ENCODE measurements at places on chromosomes 1 and 21.

GRCh38 chr1:101506541-101507164 lies 269.8 kb downstream of the S1PR1 start:
- DNase-seq: peak; percentile 45

DNA sequence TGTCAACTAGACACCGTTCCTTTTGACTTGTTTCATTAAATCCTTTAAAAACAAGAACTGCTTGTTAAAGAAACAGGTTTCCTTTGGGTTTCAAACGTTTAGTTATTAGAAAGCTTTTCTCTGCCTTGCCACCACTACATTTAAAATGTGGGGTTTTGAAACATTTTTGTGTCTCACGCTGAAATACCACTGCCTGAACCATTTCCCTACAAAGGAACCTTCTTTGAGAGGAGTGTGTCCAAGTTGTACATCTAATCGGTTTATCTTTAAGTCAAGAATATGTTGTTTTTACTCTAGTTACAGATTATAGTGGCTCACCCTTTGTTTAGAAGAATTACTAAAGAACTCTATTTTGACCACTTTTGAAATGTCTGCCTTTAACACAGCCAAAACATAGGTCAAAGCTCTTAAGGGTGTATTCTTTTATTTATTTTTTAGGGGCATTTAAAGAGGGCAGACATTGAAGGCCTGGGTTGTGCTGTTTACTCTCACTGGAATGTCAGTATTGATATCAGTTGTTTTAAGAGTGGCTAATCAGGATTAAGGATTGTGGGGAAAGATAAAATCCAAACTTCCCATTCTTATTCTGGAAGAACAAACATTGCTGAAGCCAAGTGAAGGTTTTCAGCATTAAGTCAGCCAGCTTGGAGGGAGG lies 143.4 kb downstream of the GALNT2 start:
- no peak for DNase-seq

GRCh38 chr1:167532375-167532774 lies 14.0 kb upstream of the CD247 start:
- no peak for DNase-seq

- no peak for DNase-seq
These were observed 94.5 kb downstream of the SYF2 start for GRCh38 chr1:25137521-25138395.

- DNase-seq: no peak
These were observed 208.7 kb downstream of the MRPL39 start for GRCh38 chr21:25398630-25399029.

DNA sequence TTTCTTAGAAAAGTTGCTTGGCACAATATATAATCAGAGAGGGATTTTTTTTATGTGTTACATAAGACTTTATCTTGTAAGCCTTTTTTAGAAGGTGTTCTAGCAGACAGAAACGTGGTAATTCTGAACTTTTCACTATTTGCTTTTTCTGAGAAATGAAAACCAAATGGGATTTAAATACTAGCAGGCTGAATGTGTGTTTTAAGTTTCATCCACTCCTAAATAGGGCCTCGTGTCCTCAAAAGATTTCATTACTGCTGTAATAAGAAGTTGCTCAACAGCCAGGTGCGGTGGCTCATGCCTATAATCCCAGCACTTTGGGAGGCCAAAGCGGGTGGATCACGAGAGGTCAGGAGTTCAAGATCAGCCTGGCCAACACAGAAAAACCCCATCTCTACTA lies 44.7 kb upstream of the FMO2 start:
- DNase-seq: no peak

GRCh38 chr1:160161965-160162705 lies 10.7 kb downstream of the ATP1A4 start:
- peak; percentile 38 for DNase-seq
